Dermis lymphatic vessel endothelial cell (primary cell): ENCODE measurements at places on chromosomes 4 and X. TPM values are rescaled to one million over a fixed set of nuclear protein-coding genes. Genes with fewer than 3 reads are reported as not detected.

Gene PRR27
- not detected in 2 replicates for total RNA-seq

Gene FAM13A
- 0.17 and 0.43 TPM in 2 replicates for total RNA-seq

Gene PAGE5
- total RNA-seq = not detected in 2 replicates

Gene HTN1
- not detected in 2 replicates for total RNA-seq

Gene TECRL
- total RNA-seq = not detected in 2 replicates

Gene SASH3
- total RNA-seq = not detected in 2 replicates

Gene TBCK
- total RNA-seq = 20.6 and 30.0 TPM in 2 replicates

Gene PCGF3
- 43.2 and 47.7 TPM in 2 replicates for total RNA-seq

Gene ASB9
- total RNA-seq = 0.43 and 0.54 TPM in 2 replicates

Gene SMIM31
- not detected in 2 replicates for total RNA-seq

Gene PCDH19
- under 0.01 and 0.17 TPM in 2 replicates for total RNA-seq

Gene HCCS
- total RNA-seq = 17.3 and 18.0 TPM in 2 replicates

Gene MAGEA8
- not detected in 2 replicates for total RNA-seq

Gene LRCH2
- 11.5 and 14.3 TPM in 2 replicates for total RNA-seq

Gene LONRF3
- total RNA-seq = 37.7 and 56.0 TPM in 2 replicates

Gene SSX4B
- not detected in 2 replicates for total RNA-seq

Gene ETDA
- not detected in 2 replicates for total RNA-seq

Gene SPANXC
- not detected in 2 replicates for total RNA-seq

Gene GPR173
- 1.1 and 1.5 TPM in 2 replicates for total RNA-seq

Gene CLDN34
- total RNA-seq = 0.09 TPM in 1 of 2 replicates, not detected in the other

Gene BST1
- total RNA-seq = 16.5 and 77.7 TPM in 2 replicates

Gene RGN
- total RNA-seq = 0.33 and 0.34 TPM in 2 replicates

Gene TMSB15C
- 3.9 and 8.5 TPM in 2 replicates for total RNA-seq

Gene UGT2B15
- total RNA-seq = not detected in 2 replicates

Gene UCHL1
- total RNA-seq = 13.0 and 71.6 TPM in 2 replicates

Gene CEP44
- 8.1 and 12.5 TPM in 2 replicates for total RNA-seq

Gene MAGEE1
- total RNA-seq = 0.33 and 0.60 TPM in 2 replicates

Gene SERPINA7
- not detected in 2 replicates for total RNA-seq

Gene GAGE12H
- total RNA-seq = not detected in 2 replicates

Gene RAB33A
- 0.43 TPM in 2 replicates for total RNA-seq

Gene NRK
- 0.22 and 0.43 TPM in 2 replicates for total RNA-seq

Gene RIPPLY1
- not detected in 2 replicates for total RNA-seq

Gene GBA3
- not detected in 2 replicates for total RNA-seq

Gene GPR50
- not detected in 2 replicates for total RNA-seq

Gene OGT
- total RNA-seq = 68.8 and 119 TPM in 2 replicates

Gene FGFBP2
- not detected in 2 replicates for total RNA-seq

Gene F8A2
- not detected in 2 replicates for total RNA-seq

Gene AGTR2
- total RNA-seq = not detected in 2 replicates

Gene C4orf54
- under 0.01 TPM in 1 of 2 replicates, not detected in the other for total RNA-seq

Gene GRIA3
- total RNA-seq = not detected in 2 replicates
